Activated T-helper 17 cell treated with anti-CD3 and anti-CD28 coated beads, Interleukin-2, amount 50 U/mL, for 72 hours (primary cell): ENCODE measurements at places on chromosomes 2 and 18.

DNA sequence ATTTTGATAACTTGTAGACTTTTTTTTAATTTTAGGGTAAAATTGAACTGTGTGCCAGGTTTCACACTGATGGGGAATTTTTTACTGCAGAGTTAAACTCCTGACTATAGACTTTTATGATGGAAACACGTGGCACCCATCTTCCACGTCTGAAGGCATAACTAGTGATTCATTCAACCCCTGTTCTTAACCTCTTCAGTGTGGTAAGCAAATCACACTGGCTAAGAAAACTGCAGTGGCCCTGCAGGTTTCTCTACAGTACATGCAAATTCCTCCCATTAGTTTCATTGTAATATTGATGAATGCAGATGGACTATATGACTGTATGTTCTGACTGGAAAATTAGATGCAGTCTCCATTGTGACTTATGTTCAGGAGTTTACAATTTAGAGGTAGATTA is 47.2 kb downstream of the SMAD4 start:
- peak; percentile 83 for ATAC-seq

DNA sequence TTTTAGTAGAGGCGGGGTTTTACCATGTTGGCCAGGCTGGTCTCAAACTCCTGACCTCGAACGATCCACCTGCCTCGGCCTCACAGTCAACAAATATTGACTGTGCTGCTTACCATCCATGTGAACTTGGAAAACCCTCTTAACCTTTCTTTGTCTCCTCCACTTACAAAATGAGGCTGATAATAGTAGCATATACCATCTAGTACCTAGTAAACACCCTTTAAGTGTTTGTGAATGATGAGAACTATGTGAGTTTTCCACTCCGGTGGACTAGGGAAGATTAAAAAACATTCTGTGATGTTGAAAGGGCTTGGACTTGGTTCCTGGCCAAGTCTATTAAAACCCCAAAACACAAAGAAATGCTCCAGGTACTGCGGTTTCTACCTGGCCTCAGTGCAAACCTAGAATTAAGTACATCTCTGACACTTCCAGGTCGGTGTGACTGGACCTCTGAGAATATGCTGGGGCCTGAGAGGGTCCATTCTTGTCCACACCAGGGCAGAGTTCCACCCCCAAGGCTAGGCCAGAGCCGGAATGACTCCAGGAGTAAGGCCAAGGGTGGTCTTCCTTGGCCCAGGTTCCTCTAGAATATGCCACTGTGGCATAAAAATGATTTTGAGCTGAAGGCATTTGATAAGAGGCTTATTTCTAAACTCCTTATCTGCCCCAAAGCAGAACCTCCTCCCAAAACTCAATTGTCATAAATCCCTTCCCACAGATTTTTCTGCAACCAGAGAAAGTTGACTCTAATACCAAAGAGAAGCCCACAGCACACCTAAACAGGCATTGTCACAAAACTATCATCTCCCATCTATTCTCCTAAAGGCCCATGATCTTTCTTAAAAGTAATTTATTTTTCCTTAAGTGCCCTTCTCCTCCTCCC is 217.5 kb downstream of the TGIF1 start:
- no peak for ATAC-seq

DNA sequence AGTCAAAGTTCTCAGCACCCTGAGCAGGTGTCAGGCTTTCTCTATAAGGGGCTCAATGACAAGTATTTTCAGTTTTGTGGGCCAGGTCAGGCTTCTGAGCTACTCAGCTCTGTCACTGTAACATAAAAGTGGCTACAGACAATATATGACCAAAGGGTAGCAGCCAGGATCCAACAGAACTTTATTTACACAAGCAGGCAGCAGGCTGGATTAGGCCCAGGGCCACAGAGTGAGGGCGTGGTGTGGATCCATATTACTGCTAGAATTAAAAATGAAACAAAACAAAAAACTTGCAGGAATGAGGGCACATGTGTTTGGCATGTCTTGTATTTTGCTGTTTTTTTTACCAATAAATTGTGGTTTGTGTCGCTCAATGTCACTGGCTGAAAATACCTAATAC is 143.7 kb downstream of the EIPR1 start:
- ATAC-seq, result no peak

DNA sequence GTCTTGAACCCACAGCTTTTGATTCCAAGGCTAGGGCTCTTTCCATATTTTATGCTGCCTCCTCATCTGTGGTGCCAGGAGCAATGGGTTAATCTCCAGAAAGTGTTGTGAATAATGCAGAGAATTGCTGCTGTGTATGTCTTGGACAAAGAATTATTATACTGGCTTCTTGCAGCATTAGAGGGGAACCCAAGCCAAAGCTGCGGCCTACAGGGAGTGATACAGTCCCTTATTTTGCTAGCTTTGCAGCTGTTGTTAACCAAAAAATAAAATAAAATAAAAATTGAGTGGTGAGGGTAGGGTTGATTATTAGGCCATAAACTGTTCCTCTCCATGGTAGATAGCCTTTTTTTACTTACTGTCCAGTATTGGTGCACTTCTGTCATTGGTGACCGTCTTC is 16.7 kb downstream of the WIPF1 start:
- ATAC-seq, result no peak

DNA sequence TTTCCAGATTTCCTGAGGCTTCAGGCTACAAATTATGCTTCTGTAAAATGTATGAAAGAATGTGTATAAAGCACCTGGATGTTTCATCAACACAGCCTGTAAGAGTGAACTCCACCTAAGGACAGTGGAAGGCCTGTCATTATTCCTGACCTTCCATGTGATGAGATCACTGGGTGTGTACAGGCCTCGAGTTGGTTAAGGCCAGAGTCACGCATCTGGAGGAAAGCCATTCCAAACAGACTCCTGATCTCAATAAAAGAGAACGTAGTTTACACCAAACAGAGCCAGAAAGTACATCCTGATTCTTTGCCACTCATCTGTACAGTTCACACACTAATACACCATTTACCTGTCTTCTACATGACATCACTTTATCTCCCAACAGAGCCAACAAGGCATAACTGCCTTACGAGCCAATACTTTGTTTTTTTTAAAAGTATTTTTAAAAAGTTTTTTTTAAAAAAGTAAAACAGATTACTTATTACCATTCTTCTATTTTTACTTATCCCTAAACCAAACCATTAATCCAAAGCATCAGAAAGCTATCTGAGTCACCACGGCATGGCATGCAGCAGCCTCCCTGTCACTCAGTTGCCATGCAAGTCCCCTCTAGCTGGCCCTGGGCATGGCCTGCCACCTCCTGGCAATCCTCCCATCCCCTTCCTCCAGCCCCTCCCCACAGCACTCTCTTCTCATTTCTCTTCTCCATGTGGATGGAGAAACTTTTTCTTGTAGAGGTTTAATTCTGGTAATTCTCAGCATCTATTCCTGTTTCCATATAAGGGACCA is 78.8 kb upstream of the TFCP2L1 start:
- ATAC-seq, result no peak

GRCh38 chr2:150258781-150259307 is 228.6 kb downstream of the RND3 start:
- no peak for ATAC-seq

DNA sequence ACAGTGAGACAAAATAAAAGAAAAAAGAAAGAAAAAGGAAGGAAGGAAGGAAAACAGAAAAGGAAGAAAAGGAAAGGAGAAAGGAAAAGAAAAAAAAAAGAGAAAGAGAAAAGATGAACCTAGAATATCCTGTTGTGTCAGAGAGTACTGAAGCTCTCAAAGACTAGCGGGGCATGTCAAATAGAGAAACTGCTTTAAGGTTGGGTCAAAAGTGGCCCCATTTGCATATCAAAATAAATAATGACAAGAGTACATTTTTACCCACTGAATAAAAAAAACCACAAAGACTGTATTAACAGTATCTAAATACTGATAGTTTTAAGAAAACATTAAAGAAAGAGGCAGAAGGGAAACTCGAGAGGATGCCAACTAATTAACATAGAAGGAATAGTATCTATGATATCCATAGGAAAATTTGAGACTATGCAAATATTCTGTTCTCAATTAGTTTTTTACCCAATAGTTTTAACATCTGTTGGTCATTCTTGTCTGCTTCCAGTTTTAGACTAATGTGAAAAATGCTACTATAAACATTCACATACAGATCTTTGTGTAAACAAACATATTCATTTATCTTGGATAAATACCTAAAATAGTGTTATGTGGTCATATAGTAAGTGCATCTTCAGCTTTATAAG is 53.2 kb downstream of the SFXN5 start:
- no peak for ATAC-seq

DNA sequence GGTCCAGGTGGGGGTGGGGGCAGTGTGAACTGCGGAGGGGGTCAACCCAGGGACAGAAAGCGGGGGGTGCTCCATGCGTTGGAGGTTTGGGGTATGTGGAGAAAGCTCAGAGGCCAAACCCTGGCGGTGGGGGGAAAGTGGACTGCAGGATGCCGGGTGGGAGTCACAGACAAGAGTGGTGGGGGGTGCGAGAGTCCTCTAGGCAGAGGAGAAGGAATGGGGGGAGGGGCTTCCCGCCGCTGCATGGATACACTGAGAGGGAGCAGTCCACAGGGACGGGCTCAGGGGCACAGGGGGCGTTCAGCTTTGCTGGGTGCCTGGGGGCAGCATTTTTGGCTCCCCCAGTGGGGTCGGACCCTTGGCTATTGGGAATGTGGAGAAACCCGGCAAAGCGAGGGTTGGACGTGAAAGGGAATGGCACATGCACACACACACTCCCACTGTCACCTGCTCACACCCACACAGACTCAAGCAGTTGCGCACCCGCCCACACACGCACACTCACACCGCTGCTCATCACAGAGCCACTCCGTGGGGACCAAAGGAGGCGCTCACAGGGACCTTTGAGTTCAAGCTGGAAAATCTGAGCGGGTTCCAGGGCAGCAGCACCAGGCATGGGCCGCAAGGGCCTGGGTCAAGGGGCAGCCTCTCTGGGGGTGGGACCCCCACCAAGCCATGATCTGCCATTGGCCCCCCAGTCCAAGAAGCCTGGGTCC is 7.7 kb downstream of the GBX2 start:
- no peak for ATAC-seq

DNA sequence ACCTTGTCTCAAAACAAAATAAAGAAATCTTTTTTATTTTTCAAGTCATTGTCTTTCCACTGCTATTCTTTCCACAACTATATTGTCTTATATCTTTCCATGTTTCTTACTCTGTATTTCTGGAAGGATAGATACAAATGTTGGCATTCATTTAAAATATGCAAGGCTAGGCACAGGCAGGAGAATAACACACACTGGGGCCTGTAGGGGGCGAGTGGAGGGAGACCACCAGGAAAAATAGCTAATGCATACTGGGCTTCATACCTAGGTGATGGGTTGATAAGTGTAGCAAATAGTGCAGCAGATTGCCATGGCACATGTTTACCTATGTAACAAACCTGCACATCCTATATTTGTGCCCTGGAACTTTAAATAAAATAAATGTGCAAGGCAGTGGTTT is 9.6 kb downstream of the MRPL30 start:
- ATAC-seq, result no peak

- no peak for ATAC-seq
Observed at GRCh38 chr2:141381946-141382345, 748.9 kb downstream of the LRP1B start.

- no peak for ATAC-seq
Observed at GRCh38 chr2:180572346-180572745, 408.1 kb upstream of the UBE2E3 start.

DNA sequence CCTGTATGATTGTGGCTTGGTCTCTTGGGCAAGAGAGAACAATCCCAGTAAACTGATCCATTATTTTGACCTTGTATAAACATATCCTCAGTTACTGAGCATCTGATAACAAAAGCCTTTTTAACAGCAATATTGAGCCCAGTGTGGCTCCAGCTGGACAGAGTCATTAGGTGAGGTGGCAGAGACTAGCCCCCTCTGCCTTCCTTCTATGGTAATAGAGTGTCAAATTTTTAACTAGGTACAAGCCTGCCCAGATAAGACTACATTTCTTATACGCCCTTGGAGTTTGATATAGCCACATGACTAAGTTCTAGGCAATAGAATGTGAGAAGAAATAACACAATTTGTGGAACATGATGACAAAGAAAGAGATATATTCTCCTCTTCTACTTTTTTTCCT is 56.2 kb downstream of the HNMT start:
- ATAC-seq, result no peak

- no peak for ATAC-seq
Observed at GRCh38 chr2:79936715-79937114, 367.8 kb downstream of the LRRTM1 start.

DNA sequence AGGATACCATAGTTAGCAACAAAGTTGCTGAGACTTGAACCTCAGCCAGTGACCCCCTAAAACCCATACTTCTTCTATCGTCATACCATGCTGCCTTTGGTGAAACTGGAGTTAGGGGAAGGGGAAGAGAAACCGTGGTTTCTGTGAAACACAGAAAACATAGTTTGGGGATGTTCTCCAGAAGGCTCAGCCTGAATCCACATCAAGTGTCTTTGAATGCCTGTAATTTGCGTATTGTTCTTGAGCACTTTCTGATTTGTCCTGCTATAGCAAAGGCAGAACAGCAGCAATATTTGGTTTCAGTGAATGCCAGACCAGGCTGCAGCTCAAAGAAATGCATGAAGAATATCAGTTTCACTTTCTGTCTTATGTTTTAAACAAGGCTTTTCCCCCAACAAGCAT is 258.7 kb downstream of the TTC32 start:
- no peak for ATAC-seq

GRCh38 chr2:37037771-37038170 is 46.4 kb downstream of the HEATR5B start:
- no peak for ATAC-seq

GRCh38 chr2:157685572-157685971 is 56.9 kb upstream of the ACVR1C start:
- ATAC-seq, result no peak

DNA sequence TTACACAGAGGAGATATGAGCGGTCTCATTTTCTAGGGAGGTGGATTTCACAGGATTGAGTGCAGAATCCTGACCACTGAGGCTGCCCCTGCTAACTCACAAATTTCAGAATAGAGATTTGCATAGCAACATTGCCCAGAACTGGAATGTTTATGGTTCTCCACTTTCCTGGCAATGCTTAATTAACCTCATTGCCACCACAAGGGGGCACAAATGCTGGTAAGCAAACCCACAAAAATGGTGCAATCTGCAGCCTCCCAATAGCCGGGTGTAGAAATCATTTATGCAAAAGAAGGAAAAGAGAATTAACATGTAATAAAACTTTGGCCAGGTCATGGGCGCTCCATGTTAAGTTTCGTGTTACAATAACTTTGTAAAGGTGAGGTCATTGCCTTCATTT is 112.4 kb downstream of the CYRIA start:
- no peak for ATAC-seq

DNA sequence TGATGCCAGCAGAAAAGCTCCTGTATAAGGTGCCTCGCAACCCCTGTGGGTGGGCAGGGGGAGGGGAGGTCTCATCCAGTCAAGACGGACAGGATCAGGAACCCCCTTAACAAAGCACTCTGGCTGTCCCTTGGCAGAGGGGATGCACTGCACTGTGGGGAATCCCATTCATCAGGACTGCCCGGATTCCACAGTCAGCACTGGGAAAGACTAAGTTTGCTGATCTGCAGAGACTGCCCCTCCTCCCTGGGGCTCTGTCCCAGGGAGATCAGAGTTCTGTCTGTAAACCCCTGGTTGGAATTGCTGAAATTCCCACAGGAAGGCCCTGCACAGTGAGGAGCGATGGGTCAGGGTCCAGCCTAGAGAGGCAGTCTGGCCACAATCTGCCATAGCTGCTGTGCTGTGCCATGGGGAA is 149.5 kb upstream of the RBBP8 start:
- no peak for ATAC-seq

GRCh38 chr2:4745056-4745991 is 946.9 kb upstream of the SOX11 start:
- no peak for ATAC-seq

- no peak for ATAC-seq
Observed at GRCh38 chr2:168343586-168343985, 96.2 kb upstream of the STK39 start.
